ENCODE measurements at places on chromosomes 16 and 17.

DNA sequence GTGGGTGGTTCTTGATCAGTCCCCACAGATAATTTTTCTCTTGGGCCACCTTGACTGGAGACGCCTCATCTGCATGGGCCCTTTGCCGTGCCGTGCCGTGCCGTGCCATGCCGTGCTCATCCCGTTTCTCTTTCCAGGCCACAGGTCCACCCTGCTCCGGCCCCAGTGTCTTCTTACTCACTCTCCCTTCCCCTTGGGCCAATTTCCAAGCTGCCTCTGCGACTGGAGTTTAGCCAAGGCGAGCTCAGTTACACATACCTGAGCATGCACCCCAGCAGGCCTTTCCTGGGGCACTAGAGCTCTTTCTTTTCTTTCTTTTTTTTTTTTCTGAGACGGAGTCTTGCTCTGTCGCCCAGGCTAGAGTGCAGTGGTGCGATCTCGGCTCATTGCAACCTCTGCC lies 40.5 kb upstream of the MGAT5B start:
- DNase-seq, result no peak

DNA sequence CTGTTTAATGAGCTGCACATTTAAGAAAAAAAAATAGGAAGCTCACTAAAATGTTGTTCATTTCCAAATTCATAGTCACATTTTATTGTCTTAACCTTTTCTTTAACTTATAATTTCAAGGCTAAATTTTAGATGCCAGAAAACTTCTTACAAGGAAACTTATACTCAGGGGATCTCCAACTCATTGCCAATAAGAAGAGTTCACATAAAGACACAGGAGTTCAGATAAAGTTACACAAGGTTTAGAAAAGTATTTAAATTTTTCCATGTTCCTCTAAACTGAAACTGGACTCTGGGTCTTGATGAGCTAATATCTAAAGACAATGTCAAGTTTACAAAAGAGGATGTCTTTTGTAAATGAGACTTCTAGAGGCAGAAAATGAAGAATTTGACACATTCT lies 190.7 kb upstream of the KCNJ16 start:
- DNase-seq, result no peak

- no peak for DNase-seq
Observed at GRCh38 chr16:10181196-10182162, 749 bp downstream of the GRIN2A start.

- no peak for DNase-seq
Observed at GRCh38 chr17:1916316-1916715, 86.5 kb downstream of the RPA1 start.

- no peak for DNase-seq
Observed at GRCh38 chr17:43468691-43469139, 15.1 kb upstream of the DHX8 start.

DNA sequence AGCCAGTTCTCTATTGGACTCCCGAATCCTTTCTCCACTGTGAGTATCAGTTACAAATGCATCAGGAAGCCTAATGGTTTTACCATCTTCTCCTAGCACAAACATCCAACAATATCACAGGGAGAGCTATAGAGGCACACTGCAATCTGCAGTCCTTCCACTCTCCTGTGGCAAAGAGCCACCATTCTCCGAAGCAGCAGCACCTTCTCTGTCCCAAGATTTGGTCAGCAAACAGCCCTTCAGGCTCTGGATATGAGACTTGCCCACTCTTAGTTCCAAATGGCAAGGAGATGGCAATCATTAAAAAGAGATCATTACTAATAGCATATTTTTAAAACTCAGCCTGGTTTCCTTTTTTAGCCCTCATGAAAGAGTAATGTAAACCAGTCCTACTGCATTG lies 223.4 kb downstream of the HS3ST3A1 start:
- DNase-seq, result no peak

GRCh38 chr17:50495217-50495823 lies 12.9 kb upstream of the MYCBPAP start:
- DNase-seq, result no peak

- no peak for DNase-seq
Observed at GRCh38 chr17:75086496-75087181, 1.1 kb upstream of the SLC16A5 start.

Data from NCI-H510A (cell line).